Right renal cortex interstitium (tissue), 3 donors: ENCODE measurements at places on chromosomes 2 and 18. TPM values are rescaled to one million over a fixed set of nuclear protein-coding genes. Genes with fewer than 3 reads are reported as not detected.

The AOX1 gene
- 2.8 TPM for polyA plus RNA-seq

The MAL gene
- polyA plus RNA-seq = 365 TPM

The TCF23 gene
- 0.93 TPM for polyA plus RNA-seq

The EGR4 gene
- not detected for polyA plus RNA-seq

The GPR45 gene
- not detected for polyA plus RNA-seq

The ENOSF1 gene
- 69.8 TPM for polyA plus RNA-seq

The PROM2 gene
- polyA plus RNA-seq = 31.0 TPM

The SH2D6 gene
- 0.50 TPM for polyA plus RNA-seq

The VWA3B gene
- 0.54 TPM for polyA plus RNA-seq

The IL1B gene
- polyA plus RNA-seq = 0.47 TPM

The CCDC178 gene
- polyA plus RNA-seq = 2.5 TPM

The CXCR4 gene
- 59.6 TPM for polyA plus RNA-seq

The MSTN gene
- polyA plus RNA-seq = 2.2 TPM

The EMILIN1 gene
- polyA plus RNA-seq = 70.7 TPM

The SKOR2 gene
- not detected for polyA plus RNA-seq

The CDK15 gene
- 1.1 TPM for polyA plus RNA-seq

The DSC3 gene
- polyA plus RNA-seq = 2.3 TPM

The AFF3 gene
- 18.5 TPM for polyA plus RNA-seq

The MXD1 gene
- polyA plus RNA-seq = 11.3 TPM

The PSMA8 gene
- not detected for polyA plus RNA-seq
